Colonic mucosa (tissue), 4 donors: ENCODE measurements at places on chromosomes 13 and 19.
A peak's percentile ranks its signal among the peaks of the same experiment; 100 is the strongest.

DNA sequence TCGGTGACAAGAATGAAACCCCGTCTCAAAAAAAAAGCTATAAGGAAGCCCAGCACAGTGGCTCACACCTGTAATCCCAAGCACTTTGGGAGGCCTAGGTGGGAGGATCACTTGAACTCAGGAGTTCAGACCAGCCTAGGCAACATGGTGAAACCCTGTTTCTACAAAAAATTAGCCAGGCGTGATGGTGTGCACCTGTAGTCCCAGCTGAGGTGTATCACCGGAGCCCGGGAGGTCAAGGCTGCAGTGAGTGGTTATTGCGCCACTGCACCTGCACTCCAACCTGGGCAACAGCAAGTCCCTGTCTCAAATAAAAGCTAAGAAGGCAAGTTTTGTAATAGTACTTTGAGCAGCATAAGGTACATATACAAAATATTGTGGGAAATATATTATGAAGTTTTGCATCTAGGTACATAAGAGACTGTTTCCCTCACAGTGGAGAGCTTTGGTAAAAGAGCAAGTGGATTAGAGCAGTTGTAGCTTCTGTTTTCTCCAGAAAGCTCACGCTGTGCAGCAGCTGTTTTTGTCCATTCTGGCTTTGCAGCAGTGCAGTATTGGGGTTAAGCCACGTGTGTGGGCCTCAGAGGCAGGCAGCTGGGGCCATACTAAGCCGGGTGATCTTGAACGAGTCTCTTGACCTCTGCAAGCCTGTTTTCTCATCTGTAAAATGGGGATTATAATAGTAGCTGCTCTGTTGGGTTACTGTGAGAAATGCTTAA, 35.4 kb downstream of the ARHGAP35 start:
- DNase-seq, result no peak
- H3K4me1 ChIP-seq, result peaks cover under 1% of the 10 kb centered on the region
- no peaks in the 10 kb centered on the region for H3K36me3 ChIP-seq
- H3K27me3 ChIP-seq, result no peaks in the 10 kb centered on the region

- H3K27ac ChIP-seq, result no peak overlapping the region
- no peaks in the 10 kb centered on the region for H3K27me3 ChIP-seq
- H3K4me3 ChIP-seq, result no peak overlapping the region
- H3K36me3 ChIP-seq, result no peaks in the 10 kb centered on the region
- H3K4me1 ChIP-seq, result no peaks in the 10 kb centered on the region
Measured at GRCh38 chr13:94764576-94765321, 52.4 kb upstream of the SOX21 start.

DNA sequence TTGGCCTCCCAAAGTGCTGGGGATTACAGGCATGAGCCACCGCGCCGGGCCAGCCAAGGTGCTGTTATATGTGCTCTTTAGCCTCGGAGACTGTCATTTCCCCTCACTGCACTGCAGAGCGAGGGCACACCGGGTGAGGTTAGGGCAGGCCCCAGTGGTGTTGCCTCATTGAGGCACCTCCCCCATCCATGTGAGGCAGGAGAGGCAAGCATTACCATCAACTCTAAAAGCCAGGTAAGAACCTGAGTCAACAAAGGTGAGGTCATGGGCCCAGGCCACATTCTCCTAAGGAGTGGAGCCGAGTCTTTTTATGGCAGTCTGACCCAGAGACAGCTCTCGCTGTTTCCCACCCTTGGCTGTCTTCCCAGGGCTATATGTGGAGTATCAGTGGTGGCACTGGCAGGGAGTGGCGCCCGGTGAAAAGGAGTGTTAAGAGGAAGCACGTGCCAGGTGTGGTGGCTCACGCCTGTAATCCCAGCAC, 10.9 kb downstream of the B3GNT8 start:
- peak; percentile 95 for DNase-seq
- H3K36me3 ChIP-seq, result peaks cover 6% of the 10 kb centered on the region
- H3K27ac ChIP-seq, result no peak overlapping the region
- H3K27me3 ChIP-seq, result no peaks in the 10 kb centered on the region
- H3K4me1 ChIP-seq, result no peaks in the 10 kb centered on the region

- H3K4me1 ChIP-seq, result no peaks in the 10 kb centered on the region
- H3K4me3 ChIP-seq, result no peak overlapping the region
- H3K27me3 ChIP-seq, result no peaks in the 10 kb centered on the region
- no peak overlapping the region for H3K27ac ChIP-seq
- DNase-seq, result peak; percentile 20
- H3K36me3 ChIP-seq, result no peaks in the 10 kb centered on the region
Measured at GRCh38 chr13:65926750-65927171, 1303.4 kb downstream of the PCDH9 start.

DNA sequence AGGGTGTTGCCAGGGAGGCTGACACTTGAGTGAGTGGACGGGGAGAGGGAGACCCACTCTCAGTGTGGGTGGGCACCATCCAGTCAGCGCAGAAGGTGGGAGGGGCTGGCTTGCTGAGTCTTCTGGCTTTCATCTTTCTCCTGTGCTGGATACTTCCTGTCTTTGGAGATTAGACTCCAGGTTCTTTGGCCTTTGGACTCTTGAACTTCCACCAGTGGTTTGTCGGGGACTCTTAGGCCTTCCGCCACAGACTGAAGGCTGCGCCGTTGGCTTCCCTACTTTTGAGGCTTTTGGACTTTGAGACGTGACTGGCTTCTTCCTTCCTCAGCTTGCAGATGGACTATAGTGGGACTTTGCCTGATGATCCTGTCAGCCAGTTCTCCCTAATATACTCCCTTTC, 4.3 kb upstream of the LENG8 start:
- H3K4me3 ChIP-seq, result no peak overlapping the region
- peak; percentile 84 for DNase-seq
- H3K4me1 ChIP-seq, result peaks cover 6% of the 10 kb centered on the region
- H3K27ac ChIP-seq, result peak overlapping the region; percentile 35
- H3K27me3 ChIP-seq, result no peaks in the 10 kb centered on the region

DNA sequence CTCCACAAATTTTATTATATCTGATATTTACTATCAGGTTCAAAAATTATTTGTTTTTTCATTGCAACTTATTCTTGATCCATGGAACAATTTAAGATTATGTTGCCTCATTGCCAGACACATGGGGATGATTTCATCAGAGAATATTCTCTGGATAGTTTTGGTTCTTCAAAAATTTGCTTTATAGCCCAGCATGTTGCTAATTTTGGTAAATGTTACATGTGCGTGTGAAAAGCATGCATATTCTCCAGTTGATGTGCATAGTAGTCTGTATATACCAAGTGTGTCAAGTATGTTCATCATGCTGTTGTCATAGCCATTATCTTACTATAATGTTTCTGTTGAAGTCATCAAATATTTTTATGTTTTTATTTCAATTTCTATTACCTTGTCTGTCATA, 122.3 kb downstream of the RFC3 start:
- H3K36me3 ChIP-seq, result no peaks in the 10 kb centered on the region
- H3K27me3 ChIP-seq, result no peaks in the 10 kb centered on the region
- no peak overlapping the region for H3K27ac ChIP-seq

GRCh38 chr19:4744451-4745174, 21.0 kb upstream of the DPP9 start:
- no peak overlapping the region for H3K4me3 ChIP-seq
- DNase-seq, result no peak
- H3K27ac ChIP-seq, result no peak overlapping the region
- no peaks in the 10 kb centered on the region for H3K36me3 ChIP-seq
- no peaks in the 10 kb centered on the region for H3K4me1 ChIP-seq

GRCh38 chr19:4360641-4361151, 17.3 kb downstream of the MPND start:
- H3K4me3 ChIP-seq, result no peak overlapping the region
- no peaks in the 10 kb centered on the region for H3K4me1 ChIP-seq
- no peak overlapping the region for H3K27ac ChIP-seq
- no peak for DNase-seq
- peaks cover 15% of the 10 kb centered on the region for H3K36me3 ChIP-seq

GRCh38 chr13:39254601-39255000, 216.3 kb downstream of the NHLRC3 start:
- no peak overlapping the region for H3K27ac ChIP-seq
- H3K36me3 ChIP-seq, result no peaks in the 10 kb centered on the region
- no peak overlapping the region for H3K4me3 ChIP-seq
- DNase-seq, result no peak

GRCh38 chr13:30111810-30112209, 195.5 kb downstream of the KATNAL1 start:
- H3K4me3 ChIP-seq, result no peak overlapping the region
- no peak overlapping the region for H3K27ac ChIP-seq
- no peaks in the 10 kb centered on the region for H3K36me3 ChIP-seq
- peaks cover 12% of the 10 kb centered on the region for H3K4me1 ChIP-seq

DNA sequence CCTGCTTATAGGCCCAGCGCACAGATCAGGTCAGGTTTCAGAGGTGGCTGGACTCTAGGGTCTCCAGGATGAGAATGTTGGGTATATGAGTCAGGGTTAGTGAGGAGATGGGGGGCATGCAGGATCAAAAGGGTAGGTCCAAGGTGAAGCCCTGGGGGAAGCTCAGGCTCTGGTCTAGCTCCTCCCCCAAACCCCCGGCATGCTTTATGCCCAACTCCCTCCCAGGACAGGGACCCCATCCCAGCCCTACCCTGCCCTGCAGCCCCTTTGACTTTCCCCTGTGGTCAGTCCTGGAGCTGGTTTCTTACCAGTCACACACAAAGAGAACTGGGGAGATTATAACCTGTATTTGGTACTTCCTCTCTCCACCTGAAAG, 9.8 kb upstream of the CEACAM18 start:
- no peaks in the 10 kb centered on the region for H3K4me1 ChIP-seq
- H3K27me3 ChIP-seq, result no peaks in the 10 kb centered on the region
- no peak for DNase-seq
- no peak overlapping the region for H3K4me3 ChIP-seq
- H3K36me3 ChIP-seq, result no peaks in the 10 kb centered on the region

GRCh38 chr13:23790577-23791170, 98.5 kb downstream of the MIPEP start:
- no peaks in the 10 kb centered on the region for H3K4me1 ChIP-seq
- H3K27me3 ChIP-seq, result no peaks in the 10 kb centered on the region
- H3K4me3 ChIP-seq, result no peak overlapping the region

GRCh38 chr13:108980237-108980636, 350.8 kb downstream of the MYO16 start:
- no peak for DNase-seq
- H3K4me3 ChIP-seq, result no peak overlapping the region
- H3K27me3 ChIP-seq, result no peaks in the 10 kb centered on the region

DNA sequence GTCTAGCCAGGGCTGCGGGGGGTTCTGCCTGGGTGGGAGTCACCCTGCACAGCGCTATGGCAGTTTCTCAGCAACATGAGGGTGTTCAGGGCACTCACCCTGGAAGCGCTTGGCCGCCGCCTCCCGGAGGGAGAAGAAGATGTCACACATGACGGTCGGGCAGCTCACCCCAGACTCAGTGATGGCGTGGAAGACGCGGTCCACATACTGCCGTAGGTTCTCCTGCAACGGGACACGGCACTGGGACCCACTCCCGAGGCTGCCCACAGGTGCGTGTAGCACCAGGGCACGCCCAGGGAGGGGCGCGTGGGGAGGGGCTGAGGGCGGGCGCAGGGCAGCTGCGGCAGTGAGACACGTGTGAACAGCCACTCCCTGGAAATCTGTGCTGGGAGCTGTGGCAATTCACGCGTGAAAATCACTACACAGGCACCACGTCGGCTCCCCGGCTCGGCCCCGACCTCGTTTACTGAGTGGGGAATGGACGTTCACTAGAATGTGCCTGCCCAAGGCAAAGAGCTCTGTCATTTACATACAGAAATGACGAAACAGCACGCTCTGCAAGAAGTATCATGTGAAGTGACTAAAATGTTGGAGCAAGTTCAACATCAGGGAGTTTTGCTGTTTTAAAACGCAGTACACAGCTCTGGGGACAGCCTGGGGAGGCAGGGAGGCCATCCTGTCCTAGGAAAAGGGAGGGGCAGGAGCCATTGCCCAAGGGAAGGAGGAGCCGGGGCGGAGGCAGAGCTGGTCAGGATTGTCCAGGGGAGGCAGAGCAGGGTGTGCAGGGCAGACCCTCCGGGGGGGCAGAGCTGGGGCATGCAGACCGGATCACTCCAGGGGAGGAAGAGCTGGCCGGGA, 41.5 kb upstream of the C13orf46 start:
- H3K36me3 ChIP-seq, result no peaks in the 10 kb centered on the region
- no peaks in the 10 kb centered on the region for H3K4me1 ChIP-seq
- H3K4me3 ChIP-seq, result no peak overlapping the region
- H3K27me3 ChIP-seq, result no peaks in the 10 kb centered on the region
- peak; percentile 41 for DNase-seq
- no peak overlapping the region for H3K27ac ChIP-seq

DNA sequence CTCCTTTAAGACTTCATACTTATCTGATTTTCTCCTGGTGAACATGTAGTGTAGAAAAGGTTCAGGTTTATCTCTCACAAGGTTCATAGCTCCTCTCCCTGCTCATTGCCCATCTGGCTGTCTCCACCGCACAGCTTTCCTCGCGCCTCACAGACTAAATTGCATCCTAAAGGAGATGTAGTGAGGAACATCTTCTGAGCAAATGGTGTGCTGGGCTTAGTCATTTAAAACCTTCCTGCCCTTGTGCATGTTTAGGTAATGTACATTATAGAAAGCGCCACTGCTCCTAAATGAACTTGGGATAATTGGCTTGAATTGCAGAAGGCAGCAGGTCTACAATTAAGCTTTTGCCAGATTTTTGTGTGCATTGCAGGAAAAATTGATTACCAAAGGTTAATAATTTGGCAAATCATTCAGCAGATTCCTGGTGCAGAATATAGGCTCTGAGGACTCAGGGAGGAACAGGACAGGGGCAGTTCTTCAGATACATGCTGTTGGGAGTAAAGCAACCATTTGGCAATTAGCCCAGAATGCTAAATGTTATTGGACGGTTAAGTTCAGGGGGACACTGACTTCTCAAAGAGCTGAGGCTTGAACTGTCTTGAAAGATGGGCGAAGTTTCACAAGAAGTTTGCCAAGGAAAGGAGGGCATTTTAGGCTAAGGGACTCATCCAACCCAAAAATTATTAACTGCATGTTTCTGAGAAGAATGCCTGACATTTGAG, 108.4 kb upstream of the CLDN10 start:
- DNase-seq, result no peak
- H3K4me3 ChIP-seq, result no peak overlapping the region
- H3K27me3 ChIP-seq, result no peaks in the 10 kb centered on the region

DNA sequence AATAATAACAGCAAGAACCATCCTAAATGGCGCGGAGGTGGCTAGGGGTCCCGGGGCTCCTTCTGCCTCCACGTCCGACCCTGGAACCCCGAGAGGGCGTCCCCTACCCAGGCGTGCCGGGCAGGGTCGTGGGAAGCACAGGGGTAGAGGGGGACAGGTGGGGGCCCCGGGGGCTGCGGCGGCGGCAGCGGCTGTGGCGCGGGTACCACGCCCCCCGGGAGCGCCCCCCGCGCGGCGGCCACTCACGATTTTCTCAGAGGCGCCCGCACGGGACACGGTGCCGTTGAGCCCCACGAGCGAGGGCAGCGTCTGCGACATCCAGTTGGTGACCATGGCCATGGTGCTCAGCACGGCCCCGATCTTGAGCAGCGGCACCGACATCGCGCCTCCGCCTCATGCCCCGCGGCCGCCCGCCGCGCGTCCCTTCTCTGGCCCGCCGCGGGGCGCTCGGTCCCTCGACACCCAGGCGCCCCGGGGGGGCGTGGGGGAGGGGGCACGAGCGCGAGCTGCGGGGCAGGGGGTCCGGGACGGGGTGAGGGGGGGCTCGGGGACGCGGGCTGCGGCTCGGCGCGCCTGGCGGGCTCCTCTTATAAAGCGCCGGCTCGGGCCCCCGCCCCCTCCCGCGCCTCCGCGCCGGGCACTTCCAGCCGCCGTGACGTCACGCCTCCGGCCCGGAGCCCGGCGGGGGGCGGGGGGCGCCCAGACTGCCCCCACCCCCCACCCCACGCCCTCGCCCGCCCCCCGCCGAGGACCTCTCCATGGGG, 22.9 kb downstream of the OLFM2 start:
- no peaks in the 10 kb centered on the region for H3K36me3 ChIP-seq
- H3K27me3 ChIP-seq, result peaks cover 20% of the 10 kb centered on the region
- H3K27ac ChIP-seq, result no peak overlapping the region

- no peak for DNase-seq
Measured at GRCh38 chr13:107373551-107373950, 805.6 kb upstream of the ARGLU1 start.
